ENCODE measurements at places on chromosomes 2 and 18.

DNA sequence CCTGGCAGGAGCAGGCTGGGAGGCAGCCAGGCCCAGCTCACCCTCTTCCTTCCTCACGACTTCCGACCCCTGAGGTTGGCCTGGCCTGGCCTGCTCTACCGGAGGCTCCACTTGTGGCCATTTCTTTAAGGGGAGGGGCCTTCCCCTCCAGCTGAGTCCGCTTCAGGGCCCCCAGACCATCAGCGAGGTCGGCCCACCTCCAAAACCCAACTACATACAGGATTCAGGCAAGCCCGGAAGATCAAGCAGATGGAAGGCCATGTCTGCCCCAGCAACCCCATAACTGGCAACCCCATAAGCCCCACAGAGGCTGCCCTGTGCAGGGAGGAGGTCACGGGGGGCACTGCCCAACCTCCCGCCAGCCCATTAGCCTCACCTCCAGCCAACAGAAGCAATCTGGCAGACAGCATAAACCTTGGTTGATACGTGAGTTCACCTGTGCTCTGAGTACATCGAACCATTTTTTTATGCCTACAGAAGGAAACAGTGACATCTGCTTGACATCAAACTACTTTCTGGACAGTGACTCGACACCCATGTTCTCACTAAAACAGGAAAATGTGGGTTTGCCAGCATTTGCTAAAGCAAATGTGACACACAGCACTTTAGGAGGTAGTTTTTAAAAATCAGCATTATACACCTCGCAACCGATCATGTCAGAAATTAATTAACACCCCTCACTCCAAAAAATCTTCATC is 98.9 kb downstream of the EIPR1 start:
- no peak for DNase-seq

DNA sequence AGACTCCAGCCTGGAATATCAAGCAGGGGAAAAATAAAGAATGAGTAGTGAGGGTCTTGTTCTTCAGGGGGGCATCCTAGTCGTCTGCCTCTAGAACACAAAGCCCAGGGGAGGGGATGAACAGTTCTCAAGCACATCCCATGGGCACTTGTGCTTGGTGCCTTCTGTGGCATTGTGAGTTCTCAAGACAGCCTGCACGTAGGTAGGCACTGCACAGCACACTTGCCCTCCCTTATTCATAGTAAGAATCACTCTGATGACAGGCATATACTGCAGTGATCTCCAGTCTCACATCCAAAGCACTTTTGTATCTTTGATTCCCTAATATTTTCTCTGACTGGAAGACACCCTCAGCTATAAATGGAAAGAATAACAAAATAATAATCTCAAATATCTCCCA is 104.7 kb upstream of the CNGA3 start:
- no peak for DNase-seq

GRCh38 chr2:104286841-104287240 is 567.1 kb upstream of the POU3F3 start:
- DNase-seq: no peak

- no peak for DNase-seq
These were observed 192.4 kb upstream of the LRP1B start for GRCh38 chr2:142323206-142323605.

DNA sequence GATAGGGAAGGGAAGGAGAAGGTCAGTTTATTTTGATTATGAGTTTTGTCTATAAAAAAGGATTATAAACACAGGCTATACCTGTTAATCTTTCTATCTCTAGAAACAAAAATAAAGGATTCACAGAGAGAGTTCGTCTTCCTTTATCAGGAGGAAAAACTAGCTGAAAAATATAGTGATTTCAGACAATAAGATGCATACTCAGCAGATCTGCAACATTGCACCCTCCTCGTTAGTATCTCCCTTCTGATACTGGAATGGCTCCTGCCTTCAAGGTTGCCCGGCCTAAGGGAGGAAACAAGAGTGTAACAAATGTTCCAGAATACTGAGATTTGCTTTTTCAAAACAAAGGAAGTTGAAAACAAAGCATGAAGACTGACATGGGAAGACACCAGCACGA is 48.7 kb upstream of the LRATD1 start:
- DNase-seq: no peak

DNA sequence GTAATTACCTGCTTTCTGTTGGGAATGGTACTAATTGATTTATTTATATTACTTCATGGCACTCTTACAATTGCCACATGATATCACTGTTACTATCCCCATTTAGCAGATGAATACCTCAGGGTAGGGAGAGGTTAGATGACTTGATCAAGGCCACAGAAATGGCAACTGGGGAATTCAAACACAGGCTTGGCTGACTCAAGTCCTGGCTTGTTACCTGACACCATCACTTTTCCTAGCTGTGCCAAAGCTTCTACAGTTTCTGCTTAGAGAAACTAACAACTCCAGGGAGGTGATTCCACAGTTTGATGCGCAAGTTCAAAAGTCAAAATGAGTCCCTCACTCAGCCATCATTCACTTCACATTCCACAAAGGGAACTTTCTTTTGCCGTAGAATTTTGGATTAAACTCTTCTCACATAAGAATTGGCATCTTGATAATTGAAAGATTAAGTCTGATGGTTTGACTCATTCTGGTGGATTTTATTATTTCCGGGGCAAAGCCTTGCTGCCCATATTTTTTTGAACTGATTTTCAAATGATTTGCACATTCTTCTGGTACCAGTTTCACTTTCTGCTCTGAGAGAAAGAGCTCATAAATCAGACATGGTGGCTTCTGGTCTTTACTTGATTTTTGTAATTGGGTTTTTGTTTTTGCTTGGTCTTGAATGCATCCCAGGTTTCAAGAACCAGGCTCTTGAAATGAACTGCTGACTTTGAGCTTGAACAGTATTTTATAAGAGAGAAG is 656.8 kb downstream of the BCL11A start:
- DNase-seq: no peak

- DNase-seq: no peak
These were observed 21.3 kb downstream of the NOL10 start for GRCh38 chr2:10668402-10669012.

DNA sequence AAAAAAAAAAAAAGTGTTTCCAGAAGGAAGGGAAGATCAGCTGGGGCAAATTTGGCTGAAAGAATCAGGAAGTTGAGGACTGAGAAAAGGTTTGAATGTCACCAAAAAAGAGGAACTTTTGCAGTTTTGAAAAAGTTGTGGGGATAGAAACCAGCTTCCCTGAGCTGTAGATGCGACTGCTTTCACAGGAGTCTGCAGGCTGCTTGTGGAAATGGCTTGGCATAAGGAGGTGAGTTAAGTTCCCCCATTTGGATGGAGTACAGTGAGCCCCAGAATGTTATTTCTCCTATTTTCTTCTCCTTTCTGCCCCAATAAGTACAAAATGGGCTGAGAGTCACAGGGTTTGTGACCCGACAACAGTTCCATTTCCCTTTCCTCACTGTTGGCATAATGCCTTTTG is 16.5 kb upstream of the ME2 start:
- no peak for DNase-seq

GRCh38 chr2:71796174-71796593 is 342.8 kb downstream of the DYSF start:
- no peak for DNase-seq

DNA sequence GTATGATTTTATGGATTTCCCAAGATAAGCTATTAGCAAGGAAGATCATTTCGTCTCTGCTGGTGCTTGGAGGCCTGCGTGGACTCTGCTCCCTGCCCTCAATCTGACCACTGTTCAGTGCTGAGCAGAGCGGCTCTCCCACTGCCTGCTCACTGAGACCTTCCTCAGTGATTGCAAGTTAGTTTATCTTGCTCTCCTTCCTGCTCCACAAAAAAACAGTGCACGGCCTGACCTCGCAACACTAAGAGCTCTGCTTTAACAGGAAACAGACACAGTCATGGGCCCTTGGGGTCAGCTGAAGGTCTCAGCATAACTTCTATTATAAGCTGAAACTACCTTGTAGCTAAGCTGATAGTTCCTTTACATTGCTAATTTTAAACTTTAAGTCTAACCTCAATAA is 53.1 kb downstream of the PRELID3A start:
- no peak for DNase-seq

GRCh38 chr2:152411154-152411553 is 76.2 kb downstream of the FMNL2 start:
- no peak for DNase-seq

- no peak for DNase-seq
These were observed 61.2 kb downstream of the ITGA6 start for GRCh38 chr2:172488556-172488955.

DNA sequence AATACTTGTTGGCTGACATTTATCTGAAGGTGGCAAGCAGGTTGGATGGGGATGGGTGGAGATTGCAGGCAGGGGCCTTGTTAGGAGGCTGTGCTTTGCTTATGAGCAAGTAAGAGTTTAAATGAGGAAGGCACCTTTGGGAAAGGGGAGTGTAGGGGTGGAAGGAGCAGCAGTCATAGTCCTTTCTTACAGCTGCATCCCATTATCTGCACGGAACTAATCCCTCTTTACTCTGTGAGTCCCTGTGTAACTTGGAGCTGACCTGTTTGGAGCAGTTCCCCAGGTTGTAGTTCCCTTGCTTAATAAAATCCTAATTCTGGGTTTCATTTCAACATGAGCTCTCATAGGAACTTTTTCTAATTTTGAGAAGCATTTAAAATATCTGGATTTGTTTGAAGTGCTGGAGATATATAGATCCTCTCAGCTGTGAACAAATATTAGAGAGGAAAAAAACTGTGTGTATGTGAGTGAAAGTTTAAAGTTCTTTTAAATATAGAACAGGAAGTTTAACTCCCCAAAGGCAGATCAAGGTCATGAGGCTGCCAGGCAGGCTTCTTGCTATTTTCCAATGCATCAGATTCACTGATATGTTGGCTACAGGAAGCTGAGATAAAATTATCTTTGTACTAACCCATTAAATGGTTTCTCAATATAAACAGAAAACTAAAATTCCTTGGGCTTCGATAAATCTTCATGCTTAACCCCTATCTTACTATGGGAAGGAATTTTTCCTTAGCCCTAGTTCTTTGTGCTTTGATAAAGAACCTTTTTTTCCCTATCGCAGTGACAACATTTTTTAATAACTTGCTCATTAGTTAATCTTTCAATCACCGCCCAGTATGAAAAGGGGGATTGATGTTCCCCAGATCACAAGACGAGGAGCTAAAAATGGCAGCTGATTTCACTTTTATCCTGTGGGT is 104.6 kb upstream of the EML6 start:
- no peak for DNase-seq

GRCh38 chr2:158905784-158906183 is 62.7 kb upstream of the TANC1 start:
- DNase-seq: no peak

GRCh38 chr2:197339496-197340220 is 29.1 kb upstream of the ANKRD44 start:
- no peak for DNase-seq

DNA sequence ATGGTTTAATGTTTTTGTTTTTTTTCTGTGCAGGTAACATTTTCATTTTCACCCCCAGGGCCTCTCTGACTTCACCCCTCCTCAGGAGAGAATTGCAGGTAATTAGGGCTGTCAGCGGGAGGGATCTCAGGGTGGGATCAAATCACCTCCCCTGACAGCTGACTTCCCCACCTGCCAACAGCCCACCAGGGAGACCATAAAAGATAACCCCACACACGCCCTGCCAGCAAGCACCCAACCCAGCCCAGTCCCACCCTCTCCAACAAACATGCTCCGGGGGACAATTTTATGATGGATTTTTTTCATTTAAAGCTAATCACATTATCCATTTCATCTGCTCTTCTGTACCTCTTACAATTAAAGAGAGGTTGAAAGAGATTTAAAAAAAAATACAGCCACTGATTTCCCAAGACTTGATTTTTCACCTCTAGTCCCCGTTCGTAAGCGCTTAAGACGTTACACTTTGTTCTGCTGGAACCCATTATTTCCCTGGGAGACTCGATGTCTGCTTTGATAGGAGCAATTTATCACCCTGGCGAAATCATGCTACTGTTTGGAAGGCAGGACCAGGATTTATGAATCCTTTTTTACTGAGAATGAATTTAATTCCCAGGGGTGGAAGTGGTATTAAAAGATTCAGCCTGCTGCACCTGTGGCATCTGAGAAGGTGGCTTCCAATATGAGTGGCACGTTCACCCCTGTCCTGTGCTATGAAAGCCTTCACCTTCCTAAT is 232.9 kb upstream of the ID2 start:
- DNase-seq: no peak

- DNase-seq: no peak
These were observed 35.4 kb downstream of the INSIG2 start for GRCh38 chr2:118123561-118124232.

DNA sequence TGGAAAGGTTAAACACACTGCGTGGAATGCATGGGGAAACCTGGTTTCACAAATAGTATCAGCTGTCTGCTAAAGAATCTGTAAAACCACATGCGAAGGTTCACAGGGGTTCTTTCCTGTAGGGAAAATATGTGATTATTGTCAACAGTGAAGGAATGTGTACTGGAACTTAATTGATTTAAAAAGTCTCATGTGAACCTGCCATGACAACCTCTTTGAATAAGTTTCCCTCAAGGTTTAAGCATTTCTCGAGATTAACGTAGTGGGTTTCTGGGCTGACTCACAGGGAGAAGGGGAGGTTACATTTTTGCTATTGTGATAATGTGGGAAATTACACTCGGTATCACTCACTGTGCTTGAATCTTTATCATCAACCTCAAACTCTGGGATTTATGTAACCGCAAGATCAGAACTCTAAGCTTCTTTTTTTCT is 28.2 kb upstream of the IL1R1 start:
- DNase-seq: no peak

DNA sequence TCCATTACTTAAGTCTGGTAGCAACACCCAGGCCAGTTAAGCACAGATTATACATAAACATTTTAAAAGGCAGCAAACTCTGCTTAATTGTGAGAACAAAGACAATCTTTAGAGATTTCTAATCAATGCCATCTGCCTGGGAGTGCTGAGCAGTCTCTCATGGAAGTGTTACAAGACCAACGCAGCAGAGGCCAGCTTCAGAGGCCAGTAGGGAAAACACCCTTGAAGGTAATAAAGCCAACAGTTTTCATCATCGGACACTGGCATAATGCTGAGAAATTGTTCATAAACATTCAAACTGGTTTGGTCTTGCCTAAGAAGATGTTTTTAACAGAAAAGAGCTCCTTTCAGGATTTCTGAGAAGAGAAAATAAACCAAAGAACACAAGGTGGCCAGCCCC is 35.0 kb downstream of the EPB41L3 start:
- DNase-seq: no peak

DNA sequence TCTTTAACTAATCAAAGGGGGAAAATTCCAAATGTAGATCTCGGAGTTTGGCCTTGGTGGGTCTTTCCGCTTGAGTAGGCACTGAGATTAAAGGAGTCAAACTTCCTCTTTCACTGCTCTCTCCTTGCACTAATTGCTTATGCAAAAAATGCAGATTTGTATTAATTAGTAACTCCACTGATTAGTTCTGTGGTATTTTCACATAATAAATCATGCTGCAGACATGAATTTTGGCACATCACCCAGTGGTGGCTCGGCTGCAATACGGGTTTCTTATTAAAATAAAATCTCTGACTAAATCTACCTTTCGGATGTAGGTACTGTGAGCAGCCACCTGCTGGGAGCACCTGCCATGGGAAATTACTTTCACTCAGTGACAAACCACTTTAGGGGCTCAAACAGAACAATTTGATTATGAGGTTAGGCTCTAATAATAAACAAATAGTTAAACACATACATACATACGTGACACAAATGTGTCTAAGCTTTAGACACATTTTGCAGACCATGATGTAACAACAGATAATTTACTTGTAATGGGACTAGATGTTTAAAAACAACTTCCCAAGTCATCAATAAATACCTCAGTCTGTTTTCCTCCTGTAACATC is 6.4 kb upstream of the NEUROD1 start:
- DNase-seq: no peak

All from GM19239 (cell line).